ENCODE measurements at places on chromosomes 5 and 9.

DNA sequence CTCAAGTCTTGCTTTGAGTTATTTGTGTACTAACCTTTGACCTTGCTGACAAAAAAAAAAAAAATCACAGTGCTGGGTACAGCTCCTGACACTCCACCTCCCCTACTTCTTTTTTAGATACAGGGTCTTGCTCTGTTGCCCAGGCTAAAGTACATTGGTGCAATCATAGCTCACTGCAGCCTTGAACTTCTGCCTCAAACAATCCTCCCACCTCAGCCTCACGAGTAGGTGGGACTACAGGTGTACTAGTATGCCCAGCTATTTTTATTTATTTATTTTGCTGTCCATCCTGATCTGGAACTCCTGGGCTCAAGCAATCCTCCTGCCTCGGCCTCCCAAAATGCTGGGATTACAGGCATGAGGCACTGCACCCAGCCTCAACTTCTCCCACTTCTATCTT, 57.2 kb upstream of the KCNMB1 start:
- no peak for DNase-seq

DNA sequence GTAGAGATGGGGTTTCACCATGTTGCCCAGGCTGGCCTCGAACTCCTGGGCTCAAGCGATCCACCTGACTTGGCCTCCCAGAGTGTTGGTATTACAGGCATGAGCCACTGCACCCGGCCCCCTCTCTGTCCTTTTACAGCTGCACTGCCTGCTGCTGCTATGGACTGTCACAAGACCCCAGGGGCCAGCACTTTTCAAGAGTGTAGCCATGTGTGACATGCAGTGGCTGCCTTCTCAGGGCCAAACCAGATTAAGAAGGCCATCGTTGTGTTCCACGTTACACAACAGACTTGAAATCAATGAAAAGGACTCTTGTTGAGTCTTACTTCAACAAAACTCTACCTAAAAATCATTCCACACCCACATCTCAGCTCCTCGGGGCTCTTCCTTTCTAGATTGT, 78.9 kb upstream of the ICE1 start:
- DNase-seq, result no peak

GRCh38 chr9:84258371-84258770, 82.2 kb downstream of the SLC28A3 start:
- DNase-seq, result no peak

- DNase-seq, result no peak
Measured at GRCh38 chr9:134742822-134743535, 101.4 kb downstream of the COL5A1 start.

DNA sequence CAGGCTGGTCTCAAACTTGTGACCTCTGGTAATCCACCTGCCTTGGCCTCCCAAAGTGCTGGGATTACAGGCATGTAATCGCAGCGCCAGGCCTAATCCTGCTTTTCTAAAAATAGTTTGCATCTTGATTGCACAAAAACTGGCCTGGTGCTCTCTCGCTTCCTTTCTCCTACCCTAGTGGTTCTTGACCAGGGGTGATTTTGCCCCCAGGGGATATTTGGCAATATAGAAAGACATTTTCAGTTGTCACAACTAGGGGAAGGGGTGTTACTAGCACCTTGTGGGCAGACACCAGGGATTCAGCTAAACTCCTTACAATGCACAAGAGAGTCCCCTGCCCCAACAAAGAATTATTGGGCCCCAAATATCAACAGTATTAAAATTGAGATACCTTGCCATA, 139.8 kb downstream of the DROSHA start:
- no peak for DNase-seq

DNA sequence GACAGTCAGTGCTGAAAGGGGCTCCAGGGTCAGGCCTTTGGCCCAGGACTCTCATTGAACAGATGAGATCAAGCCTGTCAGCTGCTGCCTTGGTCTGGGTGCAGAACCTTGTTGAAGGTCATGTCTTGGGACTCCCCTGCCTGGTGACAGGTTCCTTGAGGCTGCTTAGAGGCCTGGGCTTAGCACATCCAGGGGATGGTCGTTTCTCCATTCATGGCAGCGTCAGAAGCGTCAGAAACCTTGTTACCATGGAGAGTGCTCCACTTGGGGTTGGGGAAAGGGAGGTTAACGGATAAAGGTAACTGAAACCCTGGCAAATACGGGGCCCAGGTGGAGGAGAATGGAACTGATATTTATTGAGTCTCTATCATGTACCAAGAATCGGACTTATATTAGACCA, 8.8 kb downstream of the ARPC5L start:
- peak; percentile 79 for DNase-seq

- no peak for DNase-seq
Measured at GRCh38 chr5:90644132-90644531, 85.5 kb downstream of the ADGRV1 start.

DNA sequence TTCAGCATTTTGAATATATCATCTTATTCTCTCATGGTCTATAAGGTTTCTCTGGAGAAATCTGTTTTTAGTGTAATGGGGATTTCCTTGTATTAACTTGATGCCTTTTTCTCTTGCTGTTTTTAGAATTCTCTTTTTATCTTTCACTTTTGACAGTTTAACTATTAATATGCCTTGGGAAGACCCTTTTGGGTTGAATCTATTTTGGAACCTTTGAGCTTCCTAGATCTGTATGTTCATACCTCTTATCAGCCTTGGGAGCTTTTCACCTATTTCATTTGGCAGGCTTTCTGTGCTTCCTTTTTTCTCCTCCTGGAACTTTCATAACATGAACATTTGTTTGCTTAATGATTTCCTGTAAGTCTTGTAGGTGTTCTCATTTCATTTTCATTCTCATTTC, 22.2 kb downstream of the RCL1 start:
- DNase-seq, result no peak

- no peak for DNase-seq
Measured at GRCh38 chr9:133057006-133057405, 4.8 kb upstream of the CEL start.
